ENCODE measurements at places on chromosomes 1 and 21. TPM values are rescaled to one million over a fixed set of nuclear protein-coding genes. Genes with fewer than 3 reads are reported as not detected.

The GPR25 gene
- not detected for total RNA-seq

The MCL1 gene
- total RNA-seq: 116 TPM

The S100A12 gene
- 1.0 TPM for total RNA-seq

The SAMD13 gene
- 2.8 TPM for total RNA-seq

The HEYL gene
- 0.15 TPM for total RNA-seq

The PDPN gene
- total RNA-seq: not detected

The NFYC gene
- 28.0 TPM for total RNA-seq

The UQCRHL gene
- total RNA-seq: 1.0 TPM

The FAM72C gene
- total RNA-seq: 2.7 TPM

The ELF3 gene
- total RNA-seq: under 0.01 TPM

The MLLT11 gene
- total RNA-seq: 3.2 TPM

The FAM72D gene
- total RNA-seq: 0.34 TPM

The TOE1 gene
- 25.6 TPM for total RNA-seq

The FAM177B gene
- not detected for total RNA-seq

The EPHA2 gene
- 5.2 TPM for total RNA-seq

The ELAPOR1 gene
- total RNA-seq: under 0.01 TPM

The CHIA gene
- not detected for total RNA-seq

The C1orf115 gene
- total RNA-seq: 0.34 TPM

The AKIRIN1 gene
- total RNA-seq: 58.9 TPM

The FRRS1 gene
- 15.0 TPM for total RNA-seq

The AUNIP gene
- 8.5 TPM for total RNA-seq

The PDC gene
- not detected for total RNA-seq

The MRAP gene
- total RNA-seq: not detected

The LSS gene
- total RNA-seq: 128 TPM

The MTF1 gene
- 5.7 TPM for total RNA-seq

The LY9 gene
- not detected for total RNA-seq

The CD53 gene
- not detected for total RNA-seq

The GBP6 gene
- not detected for total RNA-seq

The CDCA8 gene
- total RNA-seq: 9.6 TPM

Data from melanocyte of skin (primary cell).